ENCODE measurements at places on chromosomes 1 and 21.

GRCh38 chr1:169886422-169886821, 7.3 kb downstream of the SCYL3 start:
- DNase-seq = no peak

- peak; percentile 63 for DNase-seq
These were observed 3.0 kb downstream of the ZC3H12A start for GRCh38 chr1:37477198-37477931.

GRCh38 chr1:41539999-41540398, 55.5 kb upstream of the EDN2 start:
- no peak for DNase-seq

DNA sequence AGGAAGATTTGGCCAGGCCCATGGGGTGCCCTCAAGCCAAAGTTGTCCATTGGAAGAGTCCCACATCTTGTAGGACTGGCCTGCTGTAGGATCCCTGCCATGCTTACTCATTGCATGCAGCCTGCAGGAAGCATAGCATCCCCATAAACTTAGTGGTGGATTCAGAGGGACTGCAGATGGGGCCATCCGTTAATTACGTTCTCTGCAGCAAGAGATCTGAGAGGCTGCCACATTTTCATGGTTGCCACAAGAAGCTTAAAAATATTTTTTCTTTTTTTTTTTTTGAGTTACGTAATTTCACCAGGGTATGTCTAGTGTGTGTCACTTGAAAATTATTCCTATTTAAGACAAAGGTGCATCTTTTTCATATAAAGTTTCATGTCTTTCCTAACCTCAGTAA, 329.7 kb upstream of the USP24 start:
- DNase-seq = no peak

- DNase-seq = no peak
These were observed 111.0 kb upstream of the RAB4A start for GRCh38 chr1:229159668-229160544.

GRCh38 chr1:48555271-48555670, 83.3 kb upstream of the SPATA6 start:
- DNase-seq = no peak

GRCh38 chr1:40384413-40384762, 10.9 kb downstream of the SMAP2 start:
- peak; percentile 43 for DNase-seq

- no peak for DNase-seq
These were observed 17.2 kb upstream of the CXADR start for GRCh38 chr21:17495680-17496079.

- DNase-seq = no peak
These were observed 198.2 kb upstream of the APP start for GRCh38 chr21:26368591-26369320.

DNA sequence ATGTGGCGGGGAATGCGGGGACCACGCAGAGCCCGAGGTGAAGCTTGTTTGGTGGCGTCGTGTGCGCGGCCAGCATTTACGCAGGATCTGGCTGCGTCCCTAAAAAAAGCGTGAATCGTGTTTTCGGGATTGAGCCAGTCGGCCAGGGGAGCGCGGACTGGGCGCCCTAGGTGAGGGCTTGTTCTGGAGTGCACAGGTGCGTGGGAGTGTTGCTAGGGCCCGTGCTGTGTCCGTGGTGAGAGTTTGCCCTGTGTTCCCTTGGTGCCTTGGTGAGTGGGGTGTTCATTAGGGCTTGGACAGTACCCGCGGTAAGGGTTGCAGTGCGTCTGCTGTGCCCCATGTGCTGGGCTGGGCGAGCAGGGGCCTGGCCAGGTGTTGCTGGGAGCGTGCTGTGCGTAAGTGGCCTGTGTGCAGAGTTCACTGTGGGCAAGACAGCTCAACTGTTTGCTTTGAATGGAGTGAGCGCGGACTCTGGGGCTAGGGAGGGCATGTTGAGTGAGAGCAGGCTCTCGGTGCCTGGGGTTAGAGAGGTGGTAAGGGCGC, 673 bp downstream of the CD46 start:
- DNase-seq = peak; percentile 27

DNA sequence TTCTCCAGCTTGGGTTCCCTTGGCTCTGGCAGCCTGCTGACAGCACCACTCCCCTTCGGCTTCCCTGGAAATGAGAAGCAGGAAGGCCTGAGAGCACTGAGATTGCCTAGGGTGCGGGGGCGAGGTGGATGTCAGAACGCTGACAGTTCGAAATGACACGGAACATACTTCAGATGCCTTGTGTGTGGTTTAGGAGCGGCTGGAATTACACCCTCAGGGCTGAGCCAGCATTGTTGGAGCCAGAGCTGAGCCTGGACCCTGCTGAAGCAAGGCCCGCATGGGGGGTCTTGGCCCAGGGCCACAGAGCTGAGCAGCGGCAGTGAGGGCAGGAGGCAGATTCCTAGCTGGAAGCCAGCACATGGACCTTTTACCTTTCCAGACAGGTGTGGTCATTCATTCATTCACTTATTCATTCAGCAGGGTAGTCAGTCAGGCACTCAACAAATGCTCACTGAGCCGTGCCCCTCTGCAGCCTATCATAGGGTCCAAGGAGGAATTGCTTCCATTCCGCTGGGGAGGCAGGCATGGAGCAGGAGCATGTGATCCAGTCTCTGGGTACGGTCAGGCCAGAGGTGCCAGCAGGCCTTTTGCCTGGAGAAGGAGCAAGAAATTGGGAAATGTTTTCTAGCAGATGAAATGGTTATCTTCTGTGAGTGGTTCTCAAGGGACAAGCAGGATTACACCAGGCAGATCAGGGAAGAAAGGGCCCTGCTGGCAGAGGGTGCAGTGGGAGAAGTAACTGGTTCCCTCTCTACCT, 6.6 kb upstream of the FOXE3 start:
- DNase-seq = no peak

- no peak for DNase-seq
These were observed 19.5 kb upstream of the EXO1 start for GRCh38 chr1:241828463-241829021.

GRCh38 chr21:42556476-42556875, 42.8 kb downstream of the SLC37A1 start:
- DNase-seq = no peak

- no peak for DNase-seq
These were observed 23.3 kb upstream of the LYPD8 start for GRCh38 chr1:248778906-248779305.

- no peak for DNase-seq
These were observed 214.2 kb downstream of the RERE start for GRCh38 chr1:8603220-8603616.

DNA sequence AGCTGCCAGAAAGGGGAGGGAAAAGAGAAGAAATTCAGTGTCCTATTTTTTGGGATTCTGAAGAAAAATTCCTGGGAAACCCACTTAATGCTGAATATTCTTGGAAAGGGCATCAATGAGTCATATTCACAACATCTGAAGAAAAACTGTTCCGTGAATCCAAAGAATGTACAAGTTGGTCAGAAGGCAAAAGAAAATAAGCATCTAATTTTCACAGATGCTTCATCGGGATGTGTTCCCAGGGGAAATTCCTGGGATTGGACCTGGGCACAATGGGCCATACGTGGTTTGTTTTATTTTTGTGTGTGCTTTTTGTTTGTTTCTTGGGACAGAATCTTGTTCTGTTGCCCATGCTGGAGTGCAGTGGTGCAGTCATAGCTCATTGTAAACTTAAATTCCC, 112.2 kb downstream of the MAP3K21 start:
- DNase-seq = no peak

DNA sequence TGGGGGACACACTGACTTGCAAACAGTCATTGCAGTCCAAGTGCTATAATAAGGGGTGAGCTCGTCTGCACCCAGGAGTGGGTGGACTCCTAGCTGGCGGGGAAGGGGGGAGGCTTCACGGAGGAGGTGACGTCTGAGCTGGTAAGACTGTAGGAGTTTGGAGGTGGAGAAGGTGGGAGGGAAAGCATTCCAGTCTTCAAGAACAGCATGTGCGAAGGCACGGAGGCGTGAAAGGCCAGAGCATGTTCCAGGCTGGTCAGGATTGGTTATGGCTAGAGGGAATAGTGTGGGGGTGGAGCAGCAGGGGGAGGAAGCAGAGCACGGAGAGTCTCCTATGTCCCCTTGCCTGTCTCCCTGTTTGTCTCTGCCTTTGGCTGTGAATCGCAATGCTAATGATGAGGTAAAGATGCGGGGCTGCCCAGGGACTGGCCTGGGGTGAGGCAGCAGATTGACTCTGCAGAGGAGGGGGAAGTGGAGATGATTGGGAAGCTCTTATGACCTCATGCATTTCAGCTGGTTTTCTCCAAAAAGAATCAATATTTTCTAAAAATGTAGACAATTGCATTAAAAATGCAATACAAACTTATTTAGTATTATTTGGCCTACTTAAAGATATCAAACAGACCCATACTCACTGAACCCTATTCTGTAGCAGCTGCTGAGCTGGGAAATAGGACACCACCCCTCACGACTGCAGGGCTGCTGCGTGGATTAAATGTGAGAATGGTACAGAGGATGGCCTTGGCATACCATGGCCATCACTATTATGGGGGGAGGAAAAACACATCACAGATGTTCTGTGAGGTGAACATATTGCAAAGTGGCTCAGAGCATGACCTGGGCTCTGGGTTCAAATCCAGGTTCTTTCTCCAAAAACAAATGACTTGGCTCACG, 2.6 kb upstream of the ZNF436 start:
- DNase-seq = no peak

- DNase-seq = no peak
These were observed 7.7 kb upstream of the CADM3 start for GRCh38 chr1:159163614-159164228.

DNA sequence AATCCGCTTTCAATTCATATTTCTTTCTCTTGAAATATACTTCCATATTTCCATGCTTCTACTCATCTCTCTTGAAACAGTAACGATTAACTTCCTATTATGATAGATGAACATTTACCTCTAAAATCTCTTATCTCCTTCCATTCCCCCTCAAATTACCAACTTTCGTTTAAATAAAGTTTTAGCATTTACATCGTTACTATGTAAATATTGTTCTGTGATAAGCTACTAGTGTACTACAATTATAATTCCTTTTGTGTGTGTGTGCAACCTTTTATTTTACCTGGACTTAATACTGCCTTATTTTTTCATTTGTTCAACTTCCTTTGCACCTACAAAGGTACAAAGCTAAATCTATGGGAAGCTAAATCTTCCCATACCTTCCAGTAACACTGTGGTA, 4.5 kb downstream of the FOXE3 start:
- no peak for DNase-seq

GRCh38 chr1:107529511-107530149, 388.8 kb downstream of the NTNG1 start:
- peak; percentile 74 for DNase-seq

GRCh38 chr1:226957714-226958113, 17.6 kb downstream of the COQ8A start:
- DNase-seq = no peak

DNA sequence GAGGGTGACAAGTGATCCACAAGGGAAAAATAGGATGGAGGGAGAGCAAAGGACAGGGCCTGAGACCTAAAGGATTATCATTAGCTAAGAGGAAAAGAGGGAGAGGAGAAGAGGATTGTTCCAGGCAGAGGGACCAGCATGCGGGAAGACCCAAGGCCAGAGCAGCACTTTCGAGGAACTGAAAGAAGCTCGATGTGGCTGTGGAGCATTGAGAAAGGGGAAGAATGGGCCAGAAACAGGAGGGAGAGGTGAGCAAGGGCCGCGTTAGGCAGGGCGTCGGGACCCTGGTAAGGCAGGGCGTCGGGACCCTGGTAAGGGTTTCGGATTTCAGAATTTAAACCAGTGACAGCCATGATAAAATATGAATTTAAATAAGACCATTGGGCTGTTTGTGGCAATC, 22.8 kb upstream of the CSF1 start:
- no peak for DNase-seq

- DNase-seq = peak; percentile 11
These were observed 924.0 kb downstream of the LTN1 start for GRCh38 chr21:28068455-28069358.

DNA sequence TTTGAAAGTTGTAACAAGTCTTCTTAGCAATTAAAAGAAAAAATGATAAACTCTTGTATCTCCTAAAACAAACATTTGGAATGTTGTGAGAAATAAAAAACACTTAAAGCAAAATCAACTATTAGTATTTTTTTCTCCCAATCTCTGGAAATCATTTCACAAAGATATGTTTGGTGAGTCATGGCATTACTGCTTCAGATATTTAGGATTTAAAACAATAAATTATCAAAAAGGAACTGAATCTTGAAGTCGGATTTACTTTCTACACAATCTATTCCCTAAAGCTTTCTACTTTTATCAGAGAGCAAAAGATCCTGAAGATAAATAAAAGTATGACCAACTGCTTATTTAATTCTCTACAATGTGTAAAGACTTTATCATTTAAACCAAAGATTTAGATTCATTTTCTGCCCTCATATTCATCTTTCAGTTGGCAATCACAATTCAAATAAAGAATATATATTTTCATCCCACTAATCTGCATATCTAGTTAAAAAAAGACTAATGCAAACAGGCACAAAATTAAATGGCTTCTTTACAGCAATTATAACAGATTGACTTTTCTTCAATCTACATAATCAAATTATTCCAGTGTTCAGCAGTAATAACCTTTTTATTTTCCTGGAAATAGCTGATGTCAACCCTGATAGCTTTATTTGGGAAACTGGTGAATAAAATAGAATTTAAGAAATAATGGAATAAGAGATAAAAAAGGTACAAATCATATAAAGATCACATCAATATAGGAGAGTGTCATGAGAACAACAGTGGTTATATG, 230.0 kb downstream of the COP1 start:
- DNase-seq = no peak

GRCh38 chr1:82390627-82391026, 589.9 kb downstream of the ADGRL2 start:
- DNase-seq = no peak

GRCh38 chr21:42654179-42654912, 925 bp downstream of the PDE9A start:
- peak; percentile 89 for DNase-seq

DNA sequence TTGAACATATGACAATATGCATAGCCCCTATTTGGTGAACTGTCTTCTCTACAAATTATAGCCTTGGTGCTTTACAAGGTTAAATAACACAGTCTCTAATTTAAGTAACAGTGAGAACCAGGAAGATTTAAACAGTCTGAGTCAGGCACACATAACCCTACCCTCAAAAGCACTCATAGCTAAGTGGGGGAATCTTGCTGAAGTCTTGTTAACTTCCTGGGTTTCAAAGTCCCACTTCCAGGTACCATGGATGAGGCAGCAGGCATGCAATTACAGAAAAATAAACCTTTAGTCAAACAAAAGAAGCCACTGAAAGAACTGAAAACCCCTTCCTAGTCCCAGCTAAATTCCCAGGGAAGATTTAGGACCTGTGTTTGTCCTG, 147.6 kb downstream of the PBX1 start:
- DNase-seq = no peak

DNA sequence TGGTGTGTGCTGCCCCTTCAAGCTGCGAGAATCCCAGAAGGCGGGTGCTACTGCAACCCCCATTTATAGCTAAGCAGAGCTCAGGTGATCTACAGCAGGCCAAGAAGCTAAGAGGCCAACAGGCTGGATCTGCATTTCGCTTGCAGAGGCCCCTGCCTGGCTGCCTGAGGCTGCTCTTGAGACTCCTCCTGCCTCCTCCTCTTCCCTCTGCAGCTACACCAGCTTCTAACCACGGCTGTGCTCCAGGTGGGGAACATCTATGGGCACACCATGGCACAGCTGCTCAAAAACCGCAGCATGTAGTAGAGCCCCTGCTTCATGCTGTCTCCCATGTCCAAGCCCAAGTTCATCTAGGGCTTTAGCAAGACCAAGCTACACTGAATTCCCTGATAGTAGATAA, 72.9 kb upstream of the ZNF678 start:
- DNase-seq = no peak

GRCh38 chr1:53895421-53895820, 1.4 kb downstream of the DIO1 start:
- DNase-seq = no peak

- DNase-seq = no peak
These were observed 3.3 kb downstream of the PTPRC start for GRCh38 chr1:198641966-198642668.

Measured in OCI-LY7 (cell line).